GM12878 (cell line): ENCODE measurements at places on chromosomes 12 and 14. TPM values are rescaled to one million over a fixed set of nuclear protein-coding genes. Genes with fewer than 3 reads are reported as not detected.
A peak's percentile ranks its signal among the peaks of the same experiment; 100 is the strongest.

GRCh38 chr12:6688543-6688998 lies 604 bp downstream of the ZNF384 start:
- no peaks in the 10 kb centered on the region for H3K36me3 ChIP-seq
- H3K27me3 ChIP-seq: no peaks in the 10 kb centered on the region
- peak overlapping the region; percentile 80 for H3K4me3 ChIP-seq
- H3K4me1 ChIP-seq: peaks cover 10% of the 10 kb centered on the region; the same call in 1 of the 2 replicates

- DNase-seq: no peak
- no peaks in the 10 kb centered on the region for H3K36me3 ChIP-seq
- H3K27ac ChIP-seq: no peak overlapping the region
- no peak overlapping the region for H3K4me3 ChIP-seq
- H3K27me3 ChIP-seq: no peaks in the 10 kb centered on the region
Observed at GRCh38 chr14:101116065-101116464, 212.5 kb upstream of the RTL1 start.

- DNase-seq: no peak
- H3K4me3 ChIP-seq: no peak overlapping the region
- no peak overlapping the region for H3K27ac ChIP-seq
- H3K27me3 ChIP-seq: no peaks in the 10 kb centered on the region; the same call in 1 of the 2 replicates
- no peaks in the 10 kb centered on the region for H3K4me1 ChIP-seq
Observed at GRCh38 chr14:99781091-99781490, 12.1 kb upstream of the EML1 start.

LUM gene
- total RNA-seq: 0.31 and 0.37 TPM in 2 replicates

DNA sequence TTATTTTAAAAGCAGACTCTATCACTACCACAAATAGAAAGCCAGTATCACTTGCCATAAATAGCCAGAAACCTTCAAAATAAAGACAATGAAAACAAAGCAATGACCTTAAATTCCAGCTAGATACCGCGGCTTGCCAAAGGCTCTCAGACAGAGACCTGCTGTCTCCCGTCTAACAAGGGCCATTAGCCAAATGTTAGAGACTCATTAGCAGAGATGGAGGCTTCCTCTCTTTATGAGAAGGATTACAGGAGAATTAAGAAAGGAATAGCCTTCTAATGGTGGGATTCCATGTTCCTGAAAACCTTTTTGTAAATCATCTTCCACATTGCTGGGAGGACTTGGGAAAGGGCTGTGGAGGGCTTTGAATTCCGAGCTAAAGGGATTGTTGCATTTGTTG lies 206.7 kb downstream of the AACS start:
- H3K36me3 ChIP-seq: no peaks in the 10 kb centered on the region
- H3K27ac ChIP-seq: no peak overlapping the region
- H3K27me3 ChIP-seq: no peaks in the 10 kb centered on the region
- DNase-seq: no peak

DNA sequence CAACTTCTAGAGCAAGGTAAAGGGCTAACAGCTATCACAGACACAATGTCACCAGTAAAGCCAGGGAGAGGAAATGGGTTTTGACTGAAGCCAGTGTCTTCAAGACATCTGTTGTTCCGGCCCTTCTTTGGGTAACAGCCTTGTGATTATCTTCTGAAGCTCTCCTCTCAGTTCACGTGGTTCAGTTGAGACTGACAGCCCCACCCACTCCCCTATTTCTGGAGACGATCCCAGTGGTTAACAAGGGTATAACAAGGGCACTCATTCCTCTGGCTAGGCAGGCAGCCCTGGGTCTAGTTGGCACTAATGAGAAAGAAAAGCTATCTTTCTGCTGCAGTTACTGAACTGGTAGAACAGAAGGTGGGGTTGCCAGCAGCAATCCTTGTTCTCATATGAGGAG lies 6.9 kb downstream of the GNPTAB start:
- H3K27me3 ChIP-seq: no peaks in the 10 kb centered on the region
- H3K4me3 ChIP-seq: no peak overlapping the region
- peak overlapping the region; percentile 28; the same call in 1 of the 2 replicates for H3K27ac ChIP-seq
- no peaks in the 10 kb centered on the region for H3K36me3 ChIP-seq
- peaks cover 17% of the 10 kb centered on the region for H3K4me1 ChIP-seq

- no peaks in the 10 kb centered on the region for H3K36me3 ChIP-seq
- no peak for DNase-seq
- H3K4me1 ChIP-seq: peaks cover 25% of the 10 kb centered on the region
- no peak overlapping the region for H3K27ac ChIP-seq
- peaks cover 2% of the 10 kb centered on the region; the same call in 1 of the 2 replicates for H3K27me3 ChIP-seq
Observed at GRCh38 chr14:103519837-103520212, 2.8 kb downstream of the CKB start.

TESPA1 gene
- 34.4 and 37.5 TPM in 2 replicates for total RNA-seq

GRCh38 chr14:51341338-51341737 lies 101.3 kb downstream of the TMX1 start:
- H3K4me3 ChIP-seq: no peak overlapping the region
- no peaks in the 10 kb centered on the region for H3K27me3 ChIP-seq
- DNase-seq: no peak

- no peak overlapping the region for H3K27ac ChIP-seq
- H3K36me3 ChIP-seq: no peaks in the 10 kb centered on the region
- no peaks in the 10 kb centered on the region for H3K4me1 ChIP-seq
- no peak overlapping the region for H3K4me3 ChIP-seq
- peaks cover 4% of the 10 kb centered on the region; the same call in 1 of the 2 replicates for H3K27me3 ChIP-seq
- DNase-seq: no peak
Observed at GRCh38 chr12:125332900-125333299, 267.7 kb downstream of the AACS start.

DHRS7 gene
- 58.8 and 60.7 TPM in 2 replicates for total RNA-seq

RNF212B gene
- total RNA-seq: not detected in 2 replicates

GRCh38 chr12:71967211-71967610 lies 28.6 kb downstream of the TPH2 start:
- no peak overlapping the region for H3K4me3 ChIP-seq
- no peaks in the 10 kb centered on the region for H3K27me3 ChIP-seq
- no peaks in the 10 kb centered on the region for H3K4me1 ChIP-seq
- no peaks in the 10 kb centered on the region for H3K36me3 ChIP-seq
- no peak for DNase-seq
- no peak overlapping the region for H3K27ac ChIP-seq

DNA sequence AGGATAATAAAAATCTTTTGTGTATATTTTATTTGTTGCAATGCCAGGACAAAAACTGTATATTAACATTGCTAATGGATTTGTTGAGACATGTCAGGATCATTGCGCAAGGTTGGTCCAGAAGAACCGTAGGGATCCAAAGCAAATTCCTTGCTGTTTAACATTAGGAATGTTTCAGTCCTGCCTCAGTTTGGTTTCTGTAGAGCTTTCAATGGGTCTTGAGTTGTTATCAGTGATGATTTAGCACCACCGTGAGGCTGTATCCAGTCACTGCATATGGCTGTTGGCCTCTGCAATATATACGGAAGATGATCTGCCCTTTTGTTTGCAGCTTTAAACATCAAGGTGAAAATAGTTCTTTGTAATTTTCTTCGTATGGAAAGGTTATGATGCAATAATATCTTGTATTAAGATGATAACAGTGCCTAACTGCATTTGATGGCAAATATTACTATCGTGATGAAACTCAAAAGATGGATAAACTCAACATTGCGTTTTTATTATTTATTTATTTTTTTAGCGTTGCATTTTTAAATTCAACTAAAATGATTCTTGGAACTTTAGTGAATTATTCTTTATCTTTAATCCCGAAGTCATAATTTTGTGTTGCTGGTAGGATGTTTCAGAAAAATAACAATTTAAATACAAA lies 231.2 kb downstream of the AKAP6 start:
- H3K4me1 ChIP-seq: no peaks in the 10 kb centered on the region
- no peaks in the 10 kb centered on the region for H3K27me3 ChIP-seq
- no peak for DNase-seq
- H3K4me3 ChIP-seq: no peak overlapping the region
- H3K27ac ChIP-seq: no peak overlapping the region
